ENCODE measurements at places on chromosomes 5 and 9.

GRCh38 chr5:79108792-79109191 is 2.8 kb upstream of the BHMT start:
- DNase-seq, result no peak

GRCh38 chr5:133779828-133780475 is 167.6 kb upstream of the FSTL4 start:
- no peak for DNase-seq

GRCh38 chr9:130912932-130913598 is 16.5 kb upstream of the QRFP start:
- DNase-seq, result no peak

DNA sequence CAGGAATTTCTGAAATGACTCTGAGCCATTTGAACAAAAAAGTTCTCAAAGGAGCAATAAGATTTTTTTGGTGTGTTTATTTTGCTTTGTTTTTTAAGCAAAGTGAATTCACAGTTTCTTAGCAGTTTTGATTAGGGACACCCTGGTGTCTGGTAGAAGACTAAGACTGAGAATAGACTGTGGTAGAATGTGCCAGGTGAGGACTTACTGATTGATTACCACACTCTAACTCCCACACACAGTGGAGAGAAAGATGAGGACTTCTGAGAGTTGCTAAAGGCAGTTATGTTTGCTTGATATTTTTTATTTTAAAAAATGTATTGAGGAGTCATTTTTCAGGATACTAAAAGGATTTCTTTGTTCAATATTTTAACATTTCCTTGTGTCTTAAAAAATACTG is 175.1 kb downstream of the CD180 start:
- no peak for DNase-seq

DNA sequence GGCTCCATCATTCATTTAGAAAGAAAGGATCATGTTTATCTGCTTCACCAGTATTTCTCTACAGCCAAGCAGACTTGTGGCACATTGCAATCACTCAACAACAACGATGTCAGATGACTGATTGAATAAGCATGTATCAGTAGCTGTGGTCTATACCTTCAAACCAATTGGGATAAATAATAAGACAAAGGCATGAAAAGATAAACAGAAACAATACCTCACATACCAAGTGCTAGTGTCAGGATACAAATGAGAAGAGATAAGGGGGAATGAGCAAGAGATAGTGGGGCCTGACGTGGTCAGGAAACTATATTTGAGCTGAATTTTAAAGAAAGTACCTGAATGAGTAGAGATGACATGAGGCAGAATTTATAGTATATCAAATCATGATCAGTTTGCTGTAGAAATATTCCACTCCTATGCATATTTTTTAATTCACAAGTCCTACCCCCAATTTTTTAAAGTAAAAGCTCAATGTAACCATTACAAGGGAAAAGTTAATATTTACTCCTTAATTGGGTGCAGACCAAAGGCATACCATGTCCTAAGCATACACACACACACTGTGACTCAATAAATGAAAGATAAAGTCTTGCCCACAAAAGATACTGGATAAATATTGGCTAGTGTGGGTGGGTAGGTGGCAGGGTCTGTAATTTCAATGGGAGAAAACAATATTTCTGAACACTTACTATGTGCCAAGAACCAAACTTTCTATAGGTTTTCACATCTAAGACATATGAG is 284.5 kb downstream of the SPOCK1 start:
- DNase-seq, result no peak

DNA sequence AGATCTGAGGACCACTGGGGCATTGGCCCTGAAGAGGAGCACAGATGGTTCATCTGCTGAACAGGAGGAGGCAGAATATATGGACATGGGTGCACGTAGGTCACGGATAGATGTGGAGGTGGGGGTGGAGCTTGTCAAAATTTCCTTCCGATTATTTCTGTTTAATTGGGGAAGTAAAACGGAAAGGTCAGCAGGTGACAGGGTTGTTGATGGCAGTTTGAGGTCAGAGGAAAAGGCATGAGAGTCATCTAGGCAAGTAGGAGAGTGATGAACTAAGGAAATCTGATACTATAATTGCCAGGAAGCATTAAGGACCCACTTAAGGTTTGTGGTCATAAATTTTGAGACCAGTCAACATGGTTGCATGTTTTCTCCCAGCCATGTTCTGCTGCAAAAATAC is 8.4 kb upstream of the FAM81B start:
- peak; percentile 79 for DNase-seq

- peak; percentile 79 for DNase-seq
Observed at GRCh38 chr9:642014-642413, 199.5 kb upstream of the DMRT1 start.

GRCh38 chr5:89435347-89435746 is 552.4 kb upstream of the MEF2C start:
- DNase-seq, result no peak

DNA sequence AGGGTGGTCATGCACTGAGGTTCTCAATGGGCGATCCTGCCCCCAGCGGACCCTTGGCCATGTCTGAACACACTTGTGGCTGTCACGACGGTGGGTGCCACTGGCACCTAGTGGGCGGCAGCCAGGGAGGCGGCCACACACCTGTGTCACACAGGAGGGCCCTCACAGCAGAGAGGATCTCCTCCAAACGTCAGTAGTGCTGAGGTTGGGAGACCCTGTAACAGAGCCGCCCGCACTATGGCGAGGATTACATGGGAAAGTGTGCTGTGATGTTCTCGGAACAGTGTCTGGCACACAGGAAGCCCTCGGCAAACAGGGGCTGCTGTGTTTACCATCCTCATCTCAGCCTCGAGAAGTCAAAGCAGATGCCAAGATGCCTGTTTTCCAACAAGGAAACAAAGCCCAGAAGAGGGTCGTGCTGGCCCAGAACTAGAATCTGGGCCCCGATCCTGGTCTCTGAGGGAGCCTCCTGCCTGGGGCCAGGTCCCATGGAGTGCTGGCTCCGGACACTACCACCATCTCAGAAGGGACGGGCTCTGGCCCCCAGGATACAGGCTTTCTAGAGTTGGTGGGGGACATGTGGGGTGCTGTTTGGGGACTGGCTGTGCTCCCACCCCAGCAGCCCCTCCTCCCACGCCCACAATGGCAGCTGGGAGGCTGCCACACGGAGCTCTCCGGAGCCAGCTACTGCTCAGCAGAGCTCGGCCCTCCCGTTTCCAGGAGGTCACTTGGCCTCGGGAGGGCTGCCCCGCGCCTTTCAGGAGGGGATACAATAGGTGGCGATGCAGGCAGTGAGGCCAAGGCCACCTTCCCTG is 48.2 kb downstream of the DBH start:
- no peak for DNase-seq

DNA sequence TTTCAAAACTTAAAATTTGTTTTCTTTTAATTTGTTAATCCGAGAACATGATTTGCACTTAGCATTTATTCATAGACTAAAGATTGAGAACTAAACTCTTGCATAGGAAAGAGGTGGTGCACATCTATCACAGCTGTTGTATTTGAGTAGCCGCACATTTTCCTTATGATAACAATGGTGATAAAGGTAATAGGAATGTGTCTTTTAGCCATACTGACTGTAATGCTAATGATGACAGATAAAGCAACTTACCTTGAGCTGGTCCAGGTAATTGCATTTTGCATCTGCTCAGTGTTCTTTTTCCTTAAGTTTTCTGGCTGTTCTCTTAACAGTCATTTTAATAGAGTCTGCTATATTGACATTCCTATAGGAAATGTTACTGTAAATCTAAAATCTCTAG is 19.0 kb downstream of the PHAX start:
- no peak for DNase-seq

GRCh38 chr9:90012949-90013348 is 408.1 kb downstream of the GADD45G start:
- DNase-seq, result no peak
